Activated CD8-positive, alpha-beta T cell treated with anti-CD3 and anti-CD28 coated beads for 36 hours (primary cell): ENCODE measurements at places on chromosomes 5 and 9.

- no peak for DNase-seq
Observed at GRCh38 chr5:35476036-35476435, 141.6 kb upstream of the SPEF2 start.

DNA sequence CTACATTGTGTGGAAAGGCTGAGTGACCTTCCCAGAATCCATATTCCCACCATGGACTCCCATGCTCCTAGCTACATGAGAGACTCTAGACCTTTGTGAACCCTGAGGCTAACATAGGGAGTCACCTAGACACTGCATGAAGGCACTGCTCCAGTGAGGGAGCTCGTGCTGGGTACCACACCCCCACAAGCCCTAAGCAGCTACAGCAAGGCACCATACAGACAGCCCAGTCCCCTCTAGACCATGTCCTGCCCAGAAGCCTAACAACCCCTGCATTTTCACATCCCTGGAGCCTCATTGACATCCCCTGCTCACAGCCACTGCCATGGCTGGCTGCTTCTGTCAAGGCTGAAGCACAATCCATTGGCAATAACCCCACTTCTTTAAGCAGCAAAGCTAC is 176.5 kb upstream of the CTNND2 start:
- no peak for DNase-seq

DNA sequence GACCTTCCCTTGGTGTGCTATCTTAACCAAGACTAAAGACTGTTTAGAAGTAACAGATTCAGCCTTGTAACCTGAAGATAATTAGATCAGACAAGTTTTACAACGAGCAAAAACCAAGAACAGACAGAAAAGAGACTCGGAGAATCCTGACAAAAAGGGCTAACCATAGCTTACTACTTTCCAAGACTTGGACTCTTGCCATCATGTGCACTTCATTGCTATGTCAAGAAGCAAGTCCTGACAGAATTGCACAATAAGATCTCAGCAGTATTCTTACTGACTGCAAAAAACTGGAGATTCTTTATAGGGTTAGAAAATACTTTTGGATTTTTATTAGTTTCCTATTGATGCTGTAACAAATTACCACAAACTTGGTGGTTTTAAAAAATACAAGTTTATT is 1539.0 kb upstream of the NUDT12 start:
- no peak for DNase-seq

GRCh38 chr5:1975406-1975715 is 92.6 kb upstream of the IRX4 start:
- DNase-seq, result no peak

GRCh38 chr5:68379275-68380036 is 163.9 kb downstream of the PIK3R1 start:
- DNase-seq, result no peak

- no peak for DNase-seq
Observed at GRCh38 chr5:78795757-78796156, 147.2 kb upstream of the LHFPL2 start.

GRCh38 chr9:128862401-128862851 is 19.3 kb downstream of the KYAT1 start:
- DNase-seq, result no peak

- no peak for DNase-seq
Observed at GRCh38 chr9:134144801-134145200, 8.9 kb downstream of the WDR5 start.

DNA sequence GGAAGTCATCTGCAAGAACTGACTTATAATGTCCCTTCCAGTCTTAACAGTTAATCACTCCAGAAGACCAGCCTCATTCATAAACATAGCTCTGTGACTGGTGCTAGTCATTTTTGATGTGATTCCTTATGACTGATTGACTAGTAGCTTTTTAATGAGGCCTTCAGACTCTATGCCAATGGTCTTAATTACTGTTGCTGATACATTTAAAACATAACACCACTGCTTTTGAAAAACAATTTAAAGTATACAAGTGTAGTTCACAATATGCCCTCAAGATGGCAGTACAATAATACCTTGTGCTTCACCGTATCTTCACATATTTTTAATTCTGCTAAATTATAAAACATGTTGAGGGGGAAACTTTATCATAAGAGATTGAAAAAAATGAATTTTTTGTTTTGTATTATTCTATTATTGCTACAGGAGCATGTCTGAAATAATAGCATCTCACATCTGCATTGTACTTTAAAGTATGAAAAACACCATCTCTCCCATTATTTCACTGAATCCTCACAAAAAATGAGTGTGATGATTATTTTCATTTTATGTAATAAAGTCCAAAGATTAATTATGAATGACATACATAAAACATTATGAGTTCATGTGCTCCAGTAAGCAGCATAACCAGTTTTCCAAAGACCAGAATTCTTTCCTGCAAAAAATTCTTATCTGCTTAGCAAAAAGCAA is 55.2 kb upstream of the SHISAL2B start:
- no peak for DNase-seq

- DNase-seq, result no peak
Observed at GRCh38 chr9:69442486-69442885, 117.5 kb downstream of the ENTREP1 start.

GRCh38 chr9:78121488-78121887 is 89.9 kb upstream of the GNAQ start:
- peak; percentile 68 for DNase-seq

DNA sequence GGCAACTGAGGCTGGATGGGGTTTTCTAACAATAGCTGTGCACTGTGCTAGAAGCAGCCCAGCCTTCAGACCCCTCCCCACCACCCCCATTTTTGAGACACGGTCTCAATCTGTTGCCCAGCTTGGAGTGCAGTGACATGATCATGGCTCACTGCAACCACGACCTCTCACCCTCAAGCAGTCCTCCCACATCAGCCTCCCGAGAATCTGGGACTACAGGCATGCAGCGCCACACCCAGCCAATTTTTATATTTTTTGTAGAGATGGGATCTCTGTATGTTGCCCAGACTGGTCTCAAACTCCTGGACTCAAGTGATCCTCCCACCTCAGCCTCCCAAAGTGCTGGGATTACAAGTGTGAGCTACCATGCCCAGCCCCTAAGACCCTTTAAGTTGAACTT is 182.5 kb downstream of the DRD1 start:
- no peak for DNase-seq

DNA sequence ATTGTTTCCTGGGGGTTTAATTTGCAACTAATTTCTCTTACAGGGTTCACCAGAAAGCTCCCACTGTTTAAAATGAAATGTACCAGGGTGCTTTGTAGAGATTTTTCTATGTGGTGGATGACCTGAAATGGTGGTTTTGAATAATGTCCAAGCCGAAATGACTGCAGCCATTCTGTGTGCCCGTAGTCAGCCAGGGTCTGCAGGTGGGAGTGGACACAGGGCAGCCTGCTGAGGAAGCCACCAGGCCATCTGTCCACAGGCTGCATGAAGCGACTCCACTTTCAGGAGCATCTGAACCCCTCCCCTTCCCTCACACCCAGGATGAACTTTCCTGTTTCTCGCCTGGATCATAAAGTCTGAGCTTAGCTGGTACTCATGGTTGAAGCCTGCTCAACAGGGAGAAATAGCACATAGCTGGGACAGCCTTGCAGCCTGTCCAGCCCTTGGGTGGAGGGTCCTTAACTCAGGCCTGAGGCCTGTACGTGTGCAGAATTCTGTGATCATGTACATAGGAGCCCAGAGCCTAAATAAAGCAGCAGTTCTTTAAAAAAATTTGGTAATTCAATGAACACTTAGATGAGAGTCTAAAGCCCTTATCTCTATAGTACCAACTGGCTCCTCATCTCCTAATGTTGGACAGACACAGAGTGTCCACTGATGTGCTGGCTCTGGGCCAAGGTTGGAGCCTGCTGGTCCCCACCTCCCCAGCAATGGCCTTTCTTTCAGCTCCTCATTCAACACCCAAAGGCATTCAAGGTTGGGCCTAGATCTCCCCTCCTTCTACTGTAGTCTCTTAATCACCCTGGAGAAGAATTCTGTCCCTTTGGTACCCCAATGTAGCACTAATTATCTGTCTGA is 72.8 kb downstream of the SHB start:
- DNase-seq, result no peak

- DNase-seq, result no peak
Observed at GRCh38 chr5:16946725-16947124, 10.6 kb upstream of the MYO10 start.
